ENCODE measurements at places on chromosomes 7 and 10.

DNA sequence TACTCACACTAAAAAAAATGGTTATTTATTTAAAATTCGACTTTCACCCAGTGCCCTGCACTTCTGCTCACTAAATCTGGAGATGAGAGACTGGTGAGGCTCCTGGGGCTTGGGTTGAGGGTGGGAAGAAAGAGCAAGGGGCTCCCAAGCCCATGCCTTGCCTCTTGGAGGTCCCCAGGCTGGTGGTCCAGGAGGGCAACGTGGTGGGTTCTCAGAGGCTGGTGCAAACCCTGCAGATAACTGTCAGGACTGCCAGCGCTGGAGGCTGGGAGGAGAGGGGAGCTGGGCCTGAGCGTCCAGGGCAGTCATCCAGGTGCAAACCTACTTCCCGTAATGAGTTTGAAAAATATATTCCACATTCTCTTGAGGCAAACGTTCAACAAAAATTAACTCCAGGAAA lies 528.3 kb downstream of the GLRX3 start:
- no peak for DNase-seq

DNA sequence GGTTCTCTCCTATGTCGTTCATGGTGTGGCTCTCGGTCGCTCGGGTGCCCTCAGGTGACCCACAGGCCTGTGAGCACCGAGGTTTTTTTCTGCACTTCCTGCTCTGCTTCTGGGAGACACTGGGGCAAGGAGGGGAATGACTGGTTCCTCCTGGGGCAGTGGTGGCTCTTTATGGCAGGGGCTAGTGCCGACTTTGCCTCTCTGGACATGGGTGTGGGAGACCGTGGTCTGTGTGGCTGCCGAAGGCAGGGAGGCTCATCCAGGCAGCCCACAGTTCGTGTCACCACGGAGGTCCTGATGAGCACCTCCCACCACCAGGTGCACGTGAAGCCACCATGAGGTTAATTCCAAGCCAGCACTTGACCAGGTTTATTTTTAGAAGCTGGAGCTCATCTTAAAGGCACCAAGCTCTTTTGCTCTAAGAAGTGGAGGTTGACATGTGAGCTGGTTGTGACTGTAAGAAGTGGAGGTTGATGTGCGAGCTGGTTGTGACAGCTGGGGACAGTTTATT lies 24.7 kb upstream of the DPYSL4 start:
- peak; percentile 65 for DNase-seq

DNA sequence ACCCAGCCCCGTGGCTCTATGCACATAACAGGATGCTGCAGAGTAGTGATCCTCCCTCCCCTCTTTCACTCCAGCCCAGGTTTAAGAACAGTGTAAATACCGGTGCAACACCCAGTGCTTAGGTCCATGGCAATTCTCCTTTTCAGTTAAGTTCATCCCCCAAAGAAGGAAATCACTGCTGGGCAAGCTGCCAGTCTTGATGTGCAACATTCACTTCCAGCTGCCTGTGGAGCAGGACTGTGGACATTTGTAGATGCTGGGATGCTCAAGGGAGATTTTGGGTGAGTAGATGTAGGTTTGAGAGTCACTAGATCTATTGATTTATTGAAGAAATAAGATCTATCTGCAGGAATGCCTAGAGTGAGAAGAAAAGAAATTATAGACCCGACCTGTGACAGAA lies 294.3 kb upstream of the KIAA1217 start:
- no peak for DNase-seq

DNA sequence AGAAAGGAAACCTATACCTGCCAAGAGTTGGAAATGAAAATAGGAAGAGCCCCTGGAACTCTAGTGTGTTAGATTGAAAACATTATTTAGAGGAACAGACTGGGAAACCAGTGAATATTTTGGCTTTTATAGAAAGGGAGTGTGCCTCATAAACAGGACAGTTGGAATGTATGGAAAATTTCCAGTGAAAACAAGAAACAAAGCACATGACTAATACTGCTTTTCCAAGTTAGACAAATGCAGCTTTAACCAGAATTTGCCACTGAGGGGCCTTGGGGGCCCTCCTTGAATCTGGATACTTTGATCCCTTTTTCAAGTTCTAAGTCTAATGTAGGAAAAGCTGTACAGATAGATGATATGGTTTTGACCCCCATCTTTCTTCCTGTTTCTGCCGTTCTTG lies 21.2 kb downstream of the ITGB8 start:
- no peak for DNase-seq

DNA sequence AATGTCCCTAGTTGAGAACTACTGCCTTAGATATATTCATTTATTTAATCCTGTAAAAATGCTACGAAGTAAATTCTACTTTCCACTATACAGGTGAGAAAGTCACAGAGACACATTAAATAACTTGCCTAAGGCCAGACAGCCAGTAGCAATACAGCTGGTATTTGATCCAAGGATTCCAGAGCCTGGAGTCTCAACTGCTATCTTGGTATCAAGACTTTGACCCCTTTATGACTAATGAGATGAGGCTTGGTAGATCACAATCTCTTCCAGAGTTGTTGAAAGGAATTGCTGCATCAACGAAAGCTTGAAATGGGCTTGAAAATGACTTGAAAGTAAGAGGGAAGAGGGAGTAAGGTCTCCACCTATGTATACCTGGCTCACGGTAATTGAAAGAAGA lies 83.3 kb downstream of the ORC5 start:
- DNase-seq, result no peak

- no peak for DNase-seq
Observed at GRCh38 chr7:4661871-4662270, 20.2 kb upstream of the FOXK1 start.

GRCh38 chr7:82624337-82624736 lies 180.8 kb upstream of the CACNA2D1 start:
- DNase-seq, result no peak

- DNase-seq, result no peak
Observed at GRCh38 chr7:80533287-80533686, 21.4 kb upstream of the GNAT3 start.

DNA sequence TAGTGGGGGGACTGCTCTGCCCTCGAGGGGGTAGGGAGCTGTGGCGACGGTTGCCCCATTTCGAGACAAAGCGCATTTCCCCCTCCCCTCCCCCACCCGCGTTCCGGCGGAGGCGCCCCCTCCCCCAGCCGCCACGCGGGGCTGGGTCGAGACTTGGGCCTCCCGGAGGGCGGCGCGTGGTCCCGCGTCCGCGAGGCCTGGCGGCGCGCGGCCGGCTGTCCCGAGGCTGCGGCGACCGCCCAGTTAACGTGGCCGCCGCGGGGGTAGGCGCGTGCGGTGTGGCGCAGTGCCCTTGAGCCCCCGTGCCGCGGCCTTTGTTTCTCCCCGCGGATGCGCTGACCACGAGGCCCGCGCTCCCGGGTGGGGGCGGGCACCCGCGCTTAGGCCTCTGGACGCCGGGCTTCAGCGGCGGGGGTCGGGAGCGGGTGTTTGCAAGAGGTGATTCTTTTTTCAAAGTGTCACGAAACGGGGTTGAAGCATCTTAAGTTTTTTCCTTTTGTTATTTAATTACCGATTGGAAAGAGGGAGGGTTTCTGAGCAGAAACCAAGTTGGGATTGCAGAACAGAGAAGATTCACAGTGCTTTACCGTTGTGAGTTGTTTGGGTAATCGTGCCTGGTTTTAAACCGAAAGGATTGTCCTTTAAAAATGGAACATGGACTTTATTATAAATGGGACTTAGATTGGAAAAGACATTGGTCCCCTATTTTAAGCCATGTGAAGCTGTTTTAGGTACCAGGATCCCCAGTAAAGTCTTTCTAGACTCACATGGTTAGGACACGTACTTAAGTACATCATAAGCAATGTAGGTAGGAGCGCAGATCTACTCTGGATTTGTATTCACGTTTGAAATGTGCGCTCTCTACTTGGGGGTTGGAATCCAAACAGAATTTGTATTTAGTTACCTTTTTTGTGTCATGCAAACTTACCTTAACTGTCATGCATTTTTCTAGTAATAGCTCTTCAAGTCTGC lies 760 bp downstream of the CBX3 start:
- peak; percentile 65 for DNase-seq

DNA sequence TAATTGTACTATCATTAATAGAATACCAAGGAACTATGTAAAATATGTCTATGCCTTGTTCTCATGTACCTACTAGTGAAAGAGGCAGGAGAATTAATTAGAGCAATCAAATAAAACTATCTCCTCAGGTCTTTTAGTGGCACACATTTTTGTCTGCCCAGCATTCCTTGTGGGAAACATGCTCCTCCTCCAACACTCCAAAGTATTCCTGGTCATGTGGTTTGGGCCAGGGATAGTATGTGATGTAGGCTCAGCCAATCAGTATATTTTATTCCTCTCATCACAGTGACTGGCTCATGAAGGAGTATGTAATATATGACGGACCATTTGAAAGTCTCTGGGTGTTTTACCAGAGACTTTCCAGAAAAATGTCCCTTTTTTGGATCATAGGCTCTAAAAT lies 16.7 kb upstream of the SYPL1 start:
- DNase-seq, result no peak

- DNase-seq, result no peak
Observed at GRCh38 chr10:1119027-1119426, 62.8 kb downstream of the WDR37 start.

GRCh38 chr7:44077061-44077460 lies 5.3 kb downstream of the POLM start:
- no peak for DNase-seq

- DNase-seq, result no peak
Observed at GRCh38 chr7:142813226-142813625, 41.6 kb upstream of the EPHB6 start.

GRCh38 chr10:119643306-119644204 lies 7.6 kb upstream of the BAG3 start:
- DNase-seq, result no peak

GRCh38 chr7:30776971-30777370 lies 5.8 kb downstream of the MINDY4 start:
- DNase-seq, result no peak

- no peak for DNase-seq
Observed at GRCh38 chr7:90078921-90079320, 75.3 kb upstream of the STEAP1 start.

DNA sequence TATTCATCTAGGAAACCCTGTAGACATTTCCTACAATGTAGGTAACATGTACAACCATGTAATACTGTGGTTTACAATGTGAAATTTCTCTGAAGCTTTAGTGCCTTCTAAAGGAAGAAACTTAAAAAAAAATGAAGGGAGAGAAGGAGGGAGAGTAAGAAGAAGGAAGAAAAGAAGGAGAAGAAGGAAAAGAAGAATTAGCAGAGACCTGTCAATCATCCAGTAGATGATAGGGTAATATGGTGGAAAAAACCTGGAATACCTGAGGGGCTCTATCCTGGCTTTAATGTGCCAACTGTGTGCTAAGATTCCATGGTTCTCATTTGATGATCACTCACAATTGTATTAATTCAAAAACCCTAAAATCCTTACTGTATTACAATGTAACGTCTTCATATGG lies 2.6 kb upstream of the LRRN3 start:
- DNase-seq, result no peak

DNA sequence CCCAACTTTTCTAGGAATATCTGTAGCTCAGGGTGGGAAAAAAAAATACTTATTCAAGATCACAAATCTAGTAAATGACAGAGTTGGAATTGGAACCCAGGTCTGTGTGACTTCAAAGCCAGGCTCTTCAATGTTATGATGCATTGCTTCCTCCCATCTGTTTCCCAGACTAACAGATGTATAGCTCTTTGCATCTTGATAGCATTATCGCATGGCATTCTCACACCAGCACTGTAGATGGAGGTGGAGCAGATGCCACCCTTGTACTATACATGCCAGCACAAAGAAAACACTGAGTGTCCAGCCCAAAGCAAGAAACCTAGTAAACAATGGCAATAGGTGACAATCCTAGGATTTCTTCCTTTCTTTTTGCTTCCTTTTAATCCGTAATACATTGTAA lies 497.3 kb downstream of the NEBL start:
- DNase-seq, result no peak

- DNase-seq, result no peak
Observed at GRCh38 chr7:94997547-94997946, 90.2 kb downstream of the PPP1R9A start.

GRCh38 chr7:85469446-85470010 lies 282.7 kb upstream of the SEMA3D start:
- no peak for DNase-seq

GRCh38 chr10:3780771-3781467 lies 4.1 kb downstream of the KLF6 start:
- no peak for DNase-seq

DNA sequence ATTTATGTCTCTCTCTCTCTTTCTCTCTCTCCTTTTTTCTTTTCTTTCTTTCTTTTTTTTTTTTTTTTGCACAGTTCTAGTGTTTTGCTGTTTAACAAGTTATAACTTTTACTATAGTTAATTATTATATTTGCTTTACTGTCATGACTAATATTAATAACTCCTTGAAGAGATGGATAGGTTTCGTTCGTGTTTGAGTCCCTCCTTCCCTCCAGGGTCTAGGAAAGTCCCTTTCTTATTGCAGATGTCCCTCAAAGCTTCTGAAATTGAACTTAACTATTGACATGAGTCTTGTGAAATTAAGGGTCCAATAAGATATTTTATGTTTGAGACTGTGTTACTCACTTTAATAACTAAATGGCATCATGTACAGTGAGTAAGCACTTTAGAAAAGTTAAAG lies 131.4 kb downstream of the PLXDC2 start:
- DNase-seq, result no peak

- DNase-seq, result no peak
Observed at GRCh38 chr10:26440088-26440470, 1.9 kb downstream of the APBB1IP start.

GRCh38 chr10:77788496-77789010 lies 138.0 kb downstream of the DLG5 start:
- no peak for DNase-seq

- no peak for DNase-seq
Observed at GRCh38 chr7:71270558-71270957, 138.6 kb downstream of the GALNT17 start.

GRCh38 chr7:112453505-112454171 lies 3.4 kb downstream of the IFRD1 start:
- DNase-seq, result no peak

- DNase-seq, result no peak
Observed at GRCh38 chr7:132541656-132542055, 34.6 kb downstream of the PLXNA4 start.

GRCh38 chr10:70475661-70476060 lies 2.9 kb upstream of the PALD1 start:
- DNase-seq, result no peak

- no peak for DNase-seq
Observed at GRCh38 chr7:137760111-137760510, 86.7 kb downstream of the DGKI start.

DNA sequence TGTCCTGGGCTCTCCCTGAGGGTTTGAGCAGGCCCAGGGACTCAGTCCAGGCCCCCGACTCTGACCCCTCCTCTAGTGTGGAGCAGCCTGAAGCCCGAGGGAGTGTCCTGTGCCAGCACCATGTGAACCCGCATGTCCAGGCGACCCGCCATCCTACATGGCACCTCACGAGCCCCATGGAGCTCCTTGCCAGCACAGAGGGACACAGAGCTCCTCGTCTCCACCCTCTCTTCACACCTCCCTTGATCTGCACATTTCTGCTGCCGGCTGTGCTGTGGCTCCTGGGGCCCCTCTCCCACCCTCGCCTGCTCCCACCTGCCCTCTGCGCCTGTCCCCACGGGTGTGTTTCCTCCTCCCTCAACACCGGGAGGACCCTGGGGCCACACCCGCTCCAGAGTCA lies 103.5 kb downstream of the ADARB2 start:
- DNase-seq, result no peak

- peak; percentile 83 for DNase-seq
Observed at GRCh38 chr7:128135515-128136214, 104.4 kb upstream of the LRRC4 start.

GRCh38 chr7:29271319-29271658 lies 76.7 kb downstream of the CHN2 start:
- no peak for DNase-seq

- no peak for DNase-seq
Observed at GRCh38 chr10:47189802-47190201, 110.2 kb upstream of the GDF10 start.

- DNase-seq, result no peak
Observed at GRCh38 chr7:92621561-92622023, 31.4 kb upstream of the FAM133B start.

All from naive thymus-derived CD4-positive, alpha-beta T cell (primary cell).